HTR-8/SVneo (cell line): ENCODE measurements at places on chromosomes 5 and 9.

DNA sequence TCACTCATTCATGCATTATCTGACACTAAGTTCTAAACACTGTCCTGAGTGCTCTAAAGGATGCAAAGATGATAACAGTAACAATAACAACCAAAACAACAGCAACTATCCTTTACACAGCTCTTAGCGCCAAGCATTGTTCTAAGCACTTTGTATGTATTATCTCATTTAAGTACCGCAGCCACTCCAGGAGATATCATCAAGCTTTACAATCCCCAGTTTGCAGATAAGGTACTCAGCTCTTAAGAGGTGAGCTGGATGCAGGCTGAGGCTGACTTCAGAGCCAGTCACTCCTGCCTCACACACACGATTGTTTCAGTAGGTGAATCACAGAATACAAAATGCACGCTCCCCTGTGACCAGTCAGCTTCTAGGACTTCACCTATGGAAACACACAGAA, 141.8 kb downstream of the PAX5 start:
- no peak for DNase-seq

DNA sequence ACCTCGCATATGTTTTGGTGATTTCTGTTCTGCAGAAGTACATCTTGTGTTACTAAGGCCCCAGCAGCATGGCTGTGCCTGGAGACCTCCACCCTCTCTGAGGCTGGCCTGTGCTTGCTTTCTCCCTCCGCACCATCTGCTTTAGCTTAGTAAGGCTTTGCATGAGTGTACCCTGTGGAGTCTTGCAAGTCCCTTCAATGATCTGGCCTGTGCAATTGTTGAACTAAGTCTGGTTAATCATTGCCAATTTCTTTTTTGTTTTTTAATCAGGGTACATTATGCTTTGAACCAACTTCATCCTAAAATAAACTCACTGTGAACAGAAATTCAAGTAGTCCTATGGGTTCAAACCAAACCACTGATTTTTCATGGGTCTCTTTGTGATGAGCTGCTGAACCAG, 32.3 kb downstream of the ACOT12 start:
- DNase-seq, result no peak

- no peak for DNase-seq
Measured at GRCh38 chr5:39970117-39970798, 545.5 kb upstream of the DAB2 start.

- DNase-seq, result peak; percentile 12
Measured at GRCh38 chr5:152688561-152689249, 283.6 kb upstream of the NMUR2 start.

DNA sequence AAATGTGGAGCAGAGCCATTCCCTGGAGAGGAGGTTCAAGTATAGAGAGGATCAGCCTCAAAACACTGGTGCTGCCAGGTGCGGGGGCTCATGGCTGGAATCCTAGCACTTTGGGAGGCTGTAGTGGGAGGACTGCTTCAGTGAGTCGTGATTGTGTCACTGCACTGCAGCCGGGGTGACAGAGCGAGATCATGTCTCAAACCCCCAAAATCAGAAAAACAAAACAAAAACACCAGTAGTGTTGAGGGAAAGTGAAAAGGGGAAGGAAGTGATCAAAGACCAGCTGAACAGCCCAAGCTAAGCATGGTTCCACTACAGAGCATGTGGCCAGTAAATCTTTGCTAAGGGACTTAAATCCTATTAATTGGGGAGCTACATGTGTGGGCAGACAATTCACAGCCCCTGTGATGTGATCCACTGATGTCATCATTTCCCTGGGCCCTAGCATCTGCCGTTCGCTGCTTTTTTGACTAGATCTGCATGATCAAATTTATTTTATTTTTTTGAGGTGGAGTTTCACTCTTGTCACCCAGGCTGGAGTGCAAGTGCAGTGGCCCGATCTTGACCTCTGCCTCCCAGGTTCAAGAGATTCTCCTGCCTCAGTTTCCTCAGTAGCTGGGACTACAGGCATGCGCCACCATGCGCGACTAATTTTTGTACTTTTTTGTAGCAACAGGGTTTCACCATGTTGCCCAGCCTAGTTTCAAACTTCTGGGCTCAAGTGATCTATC, 2.7 kb upstream of the PCBD2 start:
- DNase-seq, result no peak
